ENCODE measurements at places on chromosomes 2 and 18.
A peak's percentile ranks its signal among the peaks of the same experiment; 100 is the strongest.

GRCh38 chr2:19102696-19103423 is 255.6 kb downstream of the OSR1 start:
- DNase-seq, result no peak

GRCh38 chr2:2797797-2798196 is 466.7 kb upstream of the MYT1L start:
- DNase-seq, result no peak

DNA sequence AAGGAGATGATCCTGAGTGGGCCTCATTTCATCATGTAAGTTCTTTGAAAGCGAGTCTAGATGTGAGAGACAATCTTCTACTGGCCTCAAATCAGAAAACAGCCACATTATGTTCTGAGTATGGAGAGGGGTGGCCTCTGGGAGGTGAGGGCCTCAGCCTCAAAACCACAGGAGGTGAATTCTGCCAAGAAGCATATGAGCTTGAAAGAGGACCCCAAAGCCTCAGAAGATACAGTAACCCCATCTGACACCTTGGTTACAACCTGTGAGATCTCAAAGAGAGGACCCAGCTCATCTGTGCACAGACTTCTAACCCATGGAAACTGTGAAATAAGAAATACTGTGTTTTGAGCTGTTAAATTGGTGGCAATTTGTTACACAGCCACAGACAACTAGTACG is 200.1 kb downstream of the ARHGAP15 start:
- DNase-seq, result no peak

GRCh38 chr18:3402982-3403451 is 47.0 kb upstream of the TGIF1 start:
- DNase-seq, result no peak

DNA sequence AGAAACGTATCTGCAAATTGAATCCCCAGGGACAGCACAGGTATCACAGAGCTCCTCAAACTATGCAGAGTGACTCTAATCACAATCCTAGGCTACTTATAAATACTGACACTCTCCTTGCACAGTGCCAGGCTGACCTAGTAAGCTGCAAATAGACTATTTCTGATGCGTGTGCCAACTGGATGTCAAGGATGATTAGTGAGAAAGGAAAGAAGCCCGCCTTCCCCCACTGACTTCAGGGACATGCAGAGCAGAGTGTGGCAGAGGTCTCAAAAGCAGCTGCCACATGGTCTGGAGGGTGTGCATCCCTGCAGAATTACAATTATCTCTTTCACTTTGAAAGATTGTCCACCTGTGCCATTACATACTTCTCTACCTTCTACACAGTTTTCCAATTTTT is 235.6 kb downstream of the CPS1 start:
- no peak for DNase-seq

GRCh38 chr18:3912705-3913104 is 462.7 kb downstream of the TGIF1 start:
- no peak for DNase-seq

- DNase-seq, result no peak
These were observed 215.2 kb downstream of the TGIF1 start for GRCh38 chr18:3665204-3665603.

GRCh38 chr2:197134206-197134605 is 176.4 kb downstream of the ANKRD44 start:
- no peak for DNase-seq

GRCh38 chr18:64017870-64018269 is 48.0 kb downstream of the SERPINB8 start:
- no peak for DNase-seq

- DNase-seq, result no peak
These were observed 42.9 kb downstream of the WDR75 start for GRCh38 chr2:189483980-189484740.

DNA sequence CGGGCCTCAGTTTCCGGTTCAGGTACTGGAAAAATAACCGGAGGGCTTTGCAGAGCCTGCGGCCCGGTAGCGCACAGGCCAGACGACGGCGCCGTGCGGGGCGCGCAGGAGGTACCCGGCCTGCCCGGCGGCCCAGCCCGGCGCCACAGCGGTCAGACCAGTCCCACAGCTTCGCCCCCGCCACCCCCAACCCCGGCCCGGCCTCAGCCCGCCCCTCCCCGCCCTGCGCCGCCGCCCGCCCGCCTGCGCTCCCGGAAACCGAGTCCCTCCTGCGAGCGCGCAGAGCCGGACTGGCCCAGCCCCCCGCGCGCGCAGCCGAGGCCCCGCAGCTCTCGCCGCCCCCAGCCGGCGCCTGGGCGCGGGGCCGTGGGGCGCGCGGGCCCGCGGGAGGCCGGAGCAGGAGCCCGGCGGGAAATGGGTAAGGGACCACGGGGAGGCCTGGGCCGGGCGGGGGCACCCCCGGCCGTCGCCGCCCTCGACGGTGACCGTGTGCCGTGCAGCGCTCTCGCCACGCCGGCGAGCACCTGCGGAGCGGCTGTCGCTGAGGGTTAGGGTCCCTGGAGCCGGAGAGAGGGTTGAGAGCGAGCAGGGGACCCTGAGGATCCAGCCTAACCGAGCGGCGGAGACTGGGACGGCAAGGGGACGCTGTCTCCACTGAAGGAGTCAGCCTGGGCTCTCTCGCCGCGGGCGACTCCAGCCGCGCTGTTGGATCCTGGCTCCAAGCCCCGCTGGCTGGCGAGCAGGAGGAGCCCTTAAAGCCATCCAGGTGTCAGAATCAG is 16.5 kb upstream of the PSD4 start:
- DNase-seq, result no peak

DNA sequence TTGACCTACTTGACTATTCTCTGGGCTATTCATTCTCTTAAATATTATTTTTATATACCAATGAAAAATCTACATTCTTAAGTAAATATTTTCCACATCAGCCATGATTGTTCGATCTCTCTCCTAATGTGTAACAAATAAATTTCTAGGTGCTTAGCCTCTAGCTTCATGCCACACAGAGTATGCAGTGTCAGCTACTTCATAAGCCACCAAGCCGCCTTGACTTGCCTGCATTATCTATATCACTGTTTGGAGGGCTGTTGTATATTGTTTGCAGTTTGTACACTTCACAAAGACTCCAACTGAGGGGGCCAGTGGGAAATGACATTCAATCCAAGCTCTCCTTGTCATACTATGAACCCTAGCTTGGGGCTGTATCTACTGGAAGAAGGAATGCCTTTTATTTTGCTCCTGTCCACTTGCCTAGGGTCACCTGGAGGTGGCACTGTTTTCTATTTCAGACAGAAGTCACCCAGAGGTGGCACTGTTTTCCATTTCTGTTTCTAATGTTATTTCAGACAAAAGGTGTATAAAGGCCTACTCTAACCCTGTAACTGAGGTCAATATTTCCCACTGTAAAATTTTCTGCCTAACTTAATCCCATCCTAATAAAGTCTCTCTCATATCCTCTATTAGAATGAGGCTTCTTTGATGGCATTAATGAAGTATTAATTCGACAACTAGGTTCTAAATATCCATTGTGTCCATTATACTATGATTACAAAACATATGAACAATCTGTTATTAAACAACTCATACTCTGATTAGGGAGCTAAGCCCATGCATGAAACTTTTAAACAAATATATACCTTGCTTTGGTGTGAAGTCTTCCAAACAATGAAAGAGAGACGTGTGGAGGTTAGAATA is 36.4 kb downstream of the COL5A2 start:
- DNase-seq, result peak; percentile 5

DNA sequence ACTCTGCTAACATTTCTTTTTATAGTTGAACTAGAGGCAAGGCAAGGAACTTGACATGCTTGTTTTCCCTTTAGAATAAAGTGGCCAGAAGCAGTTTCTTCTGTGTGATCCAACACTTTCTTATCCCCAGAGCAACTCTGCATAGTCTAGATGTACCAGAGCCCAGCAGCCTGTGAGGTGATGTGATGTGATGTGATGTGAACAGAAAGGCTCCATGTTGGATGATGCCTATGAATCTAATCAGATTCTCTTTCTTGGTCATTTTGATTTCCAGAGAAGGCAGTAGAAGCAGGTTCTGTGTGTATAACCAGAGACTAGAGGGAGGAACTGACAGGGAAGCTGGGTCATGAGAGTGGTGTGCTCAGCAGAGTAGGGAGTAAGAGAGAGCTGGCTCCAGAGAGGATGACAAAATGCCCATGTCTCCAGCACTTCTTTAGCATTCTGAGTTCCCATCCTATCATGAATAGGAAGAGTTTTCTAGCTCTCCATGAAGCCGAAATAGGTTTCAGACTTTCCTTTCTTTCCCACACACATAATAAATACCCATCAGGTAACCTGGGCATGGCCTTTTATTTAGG is 31.0 kb upstream of the PTH2R start:
- DNase-seq, result no peak

DNA sequence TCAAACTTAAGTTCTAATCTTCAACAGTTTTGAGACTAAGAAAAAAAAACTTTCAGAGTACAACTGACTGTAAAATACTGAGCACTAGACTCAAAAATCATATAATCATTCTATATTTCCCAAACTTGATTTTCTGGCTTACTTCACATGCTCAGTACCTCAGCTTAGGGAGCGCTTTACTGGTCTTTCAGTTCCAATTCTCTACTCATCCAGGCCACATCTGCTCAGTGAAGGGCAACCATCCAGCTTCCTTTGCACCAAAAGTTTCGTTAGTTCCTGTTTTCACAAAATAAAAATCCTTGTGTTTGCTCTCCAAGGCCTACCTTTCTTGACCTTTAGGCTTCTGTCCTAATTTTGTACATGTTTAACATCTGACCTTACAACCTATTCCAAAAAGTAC is 287.6 kb upstream of the LRRTM1 start:
- DNase-seq, result no peak

- DNase-seq, result no peak
These were observed 32.2 kb downstream of the MREG start for GRCh38 chr2:215981115-215981514.

- DNase-seq, result no peak
These were observed 14.2 kb downstream of the ECEL1 start for GRCh38 chr2:232473467-232473890.

GRCh38 chr2:128245813-128246212 is 72.9 kb downstream of the HS6ST1 start:
- no peak for DNase-seq

DNA sequence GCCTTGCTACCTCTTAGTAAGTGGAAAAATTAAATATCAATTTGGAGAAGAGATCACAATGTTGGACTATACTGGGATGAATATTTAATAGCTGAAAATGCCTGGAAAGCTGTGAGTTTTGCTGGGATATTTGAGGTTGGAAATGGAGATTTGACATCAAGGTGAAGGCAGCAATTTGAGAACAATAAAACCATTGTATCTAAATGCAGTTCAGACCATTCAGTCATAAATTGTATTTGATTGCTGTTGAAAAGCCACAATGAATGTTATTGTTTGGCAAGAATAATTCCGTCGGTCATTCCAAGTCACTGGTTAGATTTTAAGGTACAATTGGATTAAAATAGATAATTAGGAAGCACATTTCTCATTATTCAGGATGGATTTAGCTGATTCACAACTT is 325.6 kb downstream of the HRH4 start:
- no peak for DNase-seq

DNA sequence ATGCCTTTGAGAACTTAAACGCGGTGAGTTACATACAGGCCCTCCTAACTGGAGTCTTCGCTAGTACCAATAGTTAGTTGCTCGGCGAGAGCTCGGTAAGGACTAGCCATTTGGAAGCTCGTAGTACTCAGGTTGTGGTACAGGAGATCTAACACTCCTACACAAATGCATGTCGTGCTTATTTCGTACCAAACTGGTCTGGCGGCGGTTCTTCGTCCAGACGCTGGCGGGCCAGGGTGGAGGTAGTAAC is 346 bp upstream of the VRK2 start:
- DNase-seq, result no peak

DNA sequence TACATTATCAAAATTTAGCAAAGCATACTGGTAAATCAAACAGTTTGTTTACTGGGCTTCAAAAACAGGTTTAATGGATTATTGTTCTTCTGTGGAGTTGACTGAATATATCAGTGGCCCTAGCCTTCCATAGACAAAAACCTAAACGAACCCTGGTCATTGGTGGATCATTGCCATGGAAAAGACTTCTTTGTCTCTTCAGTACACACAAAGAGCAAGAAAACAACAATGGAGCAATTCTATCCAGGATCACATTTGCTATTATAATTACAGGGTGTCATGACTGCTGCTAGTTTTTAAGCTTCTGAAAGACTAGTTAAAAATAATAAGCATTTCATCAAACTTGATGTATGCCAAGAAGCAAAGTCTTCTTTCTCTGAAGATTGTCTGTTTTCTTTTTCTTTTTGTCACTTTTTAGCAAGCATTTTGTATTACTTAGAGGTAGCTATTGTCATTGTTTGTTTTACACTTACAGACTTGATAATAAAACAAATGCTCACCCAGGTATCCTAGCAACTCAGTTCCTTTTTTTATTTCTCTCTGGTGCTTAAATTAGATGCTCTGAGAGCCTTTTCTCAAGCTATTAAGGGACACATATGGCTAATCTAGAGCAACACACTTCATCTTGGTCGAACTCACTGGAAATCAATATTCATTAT is 1228.7 kb upstream of the DDX18 start:
- DNase-seq, result no peak

- DNase-seq, result peak; percentile 44
These were observed 41.0 kb downstream of the LPIN2 start for GRCh38 chr18:2971741-2972552.

GRCh38 chr2:232857158-232857563 is 12.9 kb upstream of the SNORC start:
- no peak for DNase-seq

GRCh38 chr2:201257381-201257955 is 2.9 kb upstream of the CASP8 start:
- DNase-seq, result no peak

DNA sequence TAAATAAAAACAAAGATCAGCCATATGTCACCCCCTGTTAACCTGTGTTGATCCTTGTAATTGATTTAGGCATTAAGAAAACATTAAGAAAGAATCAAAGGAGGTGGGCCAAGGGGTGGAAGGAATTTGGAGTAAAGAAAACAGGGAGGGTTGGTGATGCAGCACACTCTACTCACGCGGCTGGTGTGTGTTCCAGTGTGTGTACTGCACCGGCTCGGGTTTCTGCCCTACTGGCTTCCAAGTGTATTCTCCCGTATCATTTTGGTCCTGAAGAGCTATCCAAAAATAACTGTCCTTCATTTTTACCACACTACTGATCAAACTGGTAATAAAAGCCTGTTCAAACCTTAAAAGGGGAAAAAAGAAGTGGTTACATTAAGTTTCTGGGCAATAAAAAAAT is 56.9 kb downstream of the PLA2R1 start:
- DNase-seq, result no peak

DNA sequence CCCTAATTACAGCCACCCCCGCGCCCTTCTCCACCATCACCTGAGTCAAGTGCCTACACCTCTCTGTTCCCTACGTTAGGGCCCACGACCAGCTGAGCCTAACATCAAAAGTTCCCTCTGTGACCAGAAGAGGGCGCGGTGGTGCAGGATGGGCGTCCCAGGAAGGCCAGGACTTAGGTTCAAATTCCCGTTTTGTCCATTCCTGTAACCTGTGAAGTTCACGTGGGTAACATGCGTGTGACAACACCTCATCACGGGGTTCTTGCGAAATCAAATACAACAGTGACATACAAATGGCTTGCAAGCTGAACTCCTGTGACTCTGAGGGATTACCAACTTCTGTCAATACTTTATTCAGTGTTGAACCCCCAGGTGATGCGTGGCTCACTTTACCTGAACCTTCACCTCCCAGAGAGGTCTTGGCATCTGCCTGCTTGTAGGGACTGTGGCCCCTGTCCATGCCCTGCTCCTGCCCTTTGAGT is 207.9 kb downstream of the ARL4C start:
- peak; percentile 56 for DNase-seq

- no peak for DNase-seq
These were observed 68.2 kb downstream of the ZSWIM2 start for GRCh38 chr2:186780701-186781316.

GRCh38 chr2:122562775-122563174 is 807.3 kb downstream of the TSN start:
- no peak for DNase-seq

Data from activated CD8-positive, alpha-beta memory T cell treated with anti-CD3 and anti-CD28 coated beads for 1 hour (primary cell).